Activated CD8-positive, alpha-beta memory T cell treated with anti-CD3 and anti-CD28 coated beads for 48 hours (primary cell): ENCODE measurements at places on chromosomes 12 and 14.

DNA sequence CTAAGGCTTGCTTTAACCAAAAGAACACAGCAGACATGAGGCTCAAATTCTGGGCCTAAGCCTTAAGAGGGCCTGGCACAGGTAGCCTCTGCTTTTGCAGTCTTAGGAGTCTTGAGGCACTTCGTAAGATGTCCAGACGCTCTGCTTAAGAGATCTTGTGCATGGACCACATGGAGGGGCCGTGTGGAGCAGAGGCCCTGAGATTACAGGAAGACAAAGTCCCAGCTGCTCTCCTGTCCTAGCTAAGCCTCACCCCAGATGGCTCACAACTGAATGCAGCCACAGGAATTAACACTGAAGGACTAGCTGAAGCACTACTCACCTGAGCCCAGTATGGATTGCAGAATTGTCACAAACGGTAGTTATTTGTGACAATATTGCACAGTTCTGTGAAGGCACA is 446.0 kb downstream of the PDZRN4 start:
- no peak for DNase-seq

DNA sequence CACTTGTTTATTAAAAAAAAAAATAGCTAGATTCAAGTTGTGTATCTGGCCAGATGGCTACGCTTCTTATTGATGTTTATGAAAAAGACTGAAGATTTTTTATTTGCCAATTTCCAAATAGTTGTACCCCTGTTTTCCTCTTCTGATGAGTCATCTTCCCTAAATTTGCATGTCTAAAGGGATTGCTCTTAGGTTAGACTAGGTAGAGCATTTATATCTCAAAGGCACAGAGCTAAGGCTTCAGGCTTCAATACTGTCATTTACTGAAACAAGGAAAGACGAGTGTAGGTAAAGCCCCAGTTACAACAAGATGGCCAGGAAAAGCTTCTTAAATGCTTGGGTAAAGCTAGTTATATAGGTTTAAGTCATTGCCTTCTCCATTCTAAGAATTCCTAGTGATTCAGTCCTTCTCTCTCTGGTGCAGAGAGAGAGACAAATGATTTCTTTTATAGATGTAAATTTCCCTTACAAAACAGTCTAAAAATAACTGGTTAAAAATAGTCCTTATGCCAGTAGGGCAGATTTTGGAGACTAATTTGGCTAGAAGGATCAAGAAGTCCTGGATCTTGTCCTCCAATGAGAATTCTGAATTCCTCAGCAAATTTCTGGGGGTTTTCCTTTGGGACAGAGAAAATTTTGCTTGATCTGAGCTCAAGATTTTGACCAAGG is 26.1 kb downstream of the LEMD3 start:
- no peak for DNase-seq

- DNase-seq: no peak
Measured at GRCh38 chr12:112597986-112598385, 179.2 kb downstream of the PTPN11 start.

DNA sequence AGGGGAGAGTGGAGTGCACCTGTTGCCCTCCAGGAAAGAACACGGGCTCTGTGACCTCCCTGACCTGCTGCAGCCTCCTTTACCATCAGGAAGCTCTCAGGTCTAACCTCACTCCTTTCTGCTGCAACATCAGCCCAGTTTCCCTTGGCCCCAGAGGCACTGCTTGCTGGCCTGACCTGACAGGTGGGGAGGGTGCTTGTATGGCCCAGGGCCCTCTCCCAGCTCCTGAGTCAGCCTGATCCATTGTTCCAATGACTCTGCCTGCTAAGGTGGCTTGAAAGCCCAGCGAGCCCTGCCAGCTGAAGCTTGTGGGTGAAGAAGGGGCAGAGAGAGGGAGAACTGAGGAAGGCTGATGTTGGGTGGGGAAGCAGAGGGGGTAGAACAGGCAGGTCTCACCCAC is 13.2 kb upstream of the KRT78 start:
- no peak for DNase-seq

GRCh38 chr12:117139025-117139717 is 40.0 kb upstream of the TESC start:
- DNase-seq: no peak

GRCh38 chr12:29792853-29793252 is 9.1 kb upstream of the TMTC1 start:
- DNase-seq: no peak

GRCh38 chr14:52846591-52846990 is 55.2 kb upstream of the GNPNAT1 start:
- DNase-seq: no peak
